A549 (cell line): ENCODE measurements at places on chromosomes 5 and 9. TPM values are rescaled to one million over a fixed set of nuclear protein-coding genes. Genes with fewer than 3 reads are reported as not detected.

The TEX48 gene
- polyA plus RNA-seq: not detected in 3 replicates

GRCh38 chr5:16944816-16945562, 8.9 kb upstream of the MYO10 start:
- no peak for DNase-seq

The RNF183 gene
- not detected in 3 replicates for polyA plus RNA-seq

DNA sequence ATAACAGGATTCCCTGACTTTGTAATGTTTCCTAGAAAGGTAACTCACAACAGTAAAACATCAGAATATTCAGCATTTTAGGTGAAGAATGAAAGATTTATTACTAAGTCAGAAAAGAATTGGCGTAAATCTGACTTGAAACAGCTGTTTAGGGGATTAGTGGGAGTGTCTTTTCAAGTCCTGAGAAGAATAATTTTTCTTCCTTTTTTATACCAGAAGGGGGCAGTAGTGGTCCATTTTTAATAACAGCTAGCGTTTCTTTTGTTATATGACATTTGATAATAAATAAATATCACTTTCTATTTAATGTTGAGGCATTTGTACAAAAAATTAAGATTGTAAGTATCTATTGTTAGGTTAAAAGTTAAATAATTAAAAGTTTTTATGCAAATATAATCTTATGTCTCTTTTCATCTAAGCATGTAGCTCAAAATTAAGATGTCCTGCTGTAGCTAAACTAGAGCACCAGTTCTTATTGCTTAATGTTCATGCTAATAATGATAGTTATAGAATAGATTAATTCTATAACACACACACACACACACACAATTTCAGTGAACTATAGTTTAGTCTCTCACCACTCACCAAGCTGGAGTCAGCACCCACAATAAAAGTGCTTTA, 258.7 kb upstream of the ARRDC3 start:
- peak; percentile 4 for DNase-seq

- DNase-seq: no peak
Measured at GRCh38 chr5:134555223-134555889, 29.9 kb downstream of the JADE2 start.

The TMEM8B gene
- 1.7 to 2.4 TPM (median 2.2 TPM) in 3 replicates for polyA plus RNA-seq

GRCh38 chr9:11874414-11874813, 818.8 kb upstream of the TYRP1 start:
- no peak for DNase-seq

- DNase-seq: no peak
Measured at GRCh38 chr9:123368536-123369153, 12.6 kb downstream of the CRB2 start.

The GDA gene
- polyA plus RNA-seq: 0.23 to 0.33 TPM (median 0.30 TPM) in 3 replicates

- peak; percentile 16 for DNase-seq
Measured at GRCh38 chr5:113202746-113203716, 226.4 kb downstream of the DCP2 start.

The OLFM1 gene
- 8.0 to 11.4 TPM (median 10.5 TPM) in 3 replicates for polyA plus RNA-seq

The UQCRQ gene
- polyA plus RNA-seq: 424 to 448 TPM (median 441 TPM) in 3 replicates

The CDKN2B gene
- not detected in 3 replicates for polyA plus RNA-seq

- no peak for DNase-seq
Measured at GRCh38 chr9:85528607-85529006, 213.1 kb downstream of the AGTPBP1 start.

GRCh38 chr9:6128030-6128429, 87.6 kb upstream of the IL33 start:
- no peak for DNase-seq

DNA sequence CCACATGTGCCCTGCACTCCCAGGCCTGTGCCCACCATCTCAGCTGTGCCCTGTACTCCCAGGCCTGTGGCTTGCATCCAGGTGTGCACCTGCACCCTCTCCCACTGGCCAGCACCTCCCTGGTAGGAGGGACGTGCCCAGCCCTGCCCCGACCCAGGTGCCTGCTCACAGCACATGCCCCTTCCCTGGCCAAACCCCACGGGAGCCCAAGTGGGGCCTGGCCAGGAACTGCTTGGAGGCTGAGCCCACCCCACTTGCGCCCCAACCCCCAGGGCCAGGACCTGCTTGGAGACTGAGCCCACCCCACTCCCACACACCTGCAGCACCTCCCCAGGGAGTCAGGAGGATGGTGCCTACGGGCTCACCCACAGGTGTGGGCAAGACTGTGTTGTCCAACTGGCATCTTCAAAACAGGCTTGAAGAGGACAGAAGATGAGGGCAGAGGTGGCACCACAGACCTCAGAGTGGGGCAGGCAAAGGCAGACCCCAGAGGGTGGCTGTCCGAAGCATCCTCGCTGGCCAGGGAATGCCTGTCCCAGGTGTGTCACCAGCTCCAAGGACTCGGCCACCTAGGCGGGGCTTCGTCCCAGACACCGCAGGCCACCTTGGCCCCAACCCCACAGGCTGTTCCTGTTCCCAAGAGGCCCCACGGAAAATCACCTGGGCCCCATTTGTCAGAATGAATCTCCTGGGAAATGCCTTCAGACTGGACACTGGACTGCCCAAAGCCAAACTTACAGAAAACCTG, 10.8 kb downstream of the ZDHHC11B start:
- DNase-seq: no peak

DNA sequence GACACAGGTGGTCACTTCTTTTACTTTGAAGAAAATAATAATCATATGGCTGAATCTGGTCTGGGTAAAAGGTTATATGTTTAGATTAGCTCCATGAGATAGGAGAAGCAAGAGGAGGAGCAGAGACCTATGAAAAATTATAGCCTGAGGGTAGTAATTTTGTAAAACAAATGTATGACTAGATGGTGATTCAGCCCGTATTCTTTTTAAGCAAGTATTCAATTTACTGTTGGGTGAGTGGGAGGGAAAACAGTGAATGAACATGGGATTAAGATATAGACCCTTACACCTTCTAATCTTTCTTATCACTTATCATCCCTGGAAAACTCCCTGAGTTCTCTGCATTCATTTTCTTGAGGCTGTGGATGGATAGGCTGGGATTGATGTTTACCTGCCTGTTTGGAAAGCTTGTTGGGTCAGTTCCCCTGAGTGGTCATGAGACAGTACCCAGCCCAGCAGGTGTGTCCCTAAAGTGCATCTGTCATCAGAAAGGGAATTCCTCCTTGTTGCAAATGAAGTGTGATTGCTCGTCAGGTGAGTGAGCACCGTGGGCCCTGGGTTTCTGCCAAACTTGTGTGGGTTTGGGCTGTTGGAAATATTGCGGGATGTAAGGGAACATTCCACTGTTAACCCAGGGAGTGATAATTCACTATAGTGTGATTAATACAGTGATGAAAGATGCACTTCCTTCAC, 101.2 kb upstream of the GDNF start:
- DNase-seq: no peak

The TGFBI gene
- polyA plus RNA-seq: 1,411 to 1,859 TPM (median 1,765 TPM) in 3 replicates

The POLR3G gene
- 11.6 to 17.5 TPM (median 11.7 TPM) in 3 replicates for polyA plus RNA-seq

The FAM81B gene
- polyA plus RNA-seq: not detected in 3 replicates

GRCh38 chr9:546235-546634, 295.3 kb upstream of the DMRT1 start:
- DNase-seq: no peak

- no peak for DNase-seq
Measured at GRCh38 chr9:109336409-109336808, 15.6 kb upstream of the EPB41L4B start.

DNA sequence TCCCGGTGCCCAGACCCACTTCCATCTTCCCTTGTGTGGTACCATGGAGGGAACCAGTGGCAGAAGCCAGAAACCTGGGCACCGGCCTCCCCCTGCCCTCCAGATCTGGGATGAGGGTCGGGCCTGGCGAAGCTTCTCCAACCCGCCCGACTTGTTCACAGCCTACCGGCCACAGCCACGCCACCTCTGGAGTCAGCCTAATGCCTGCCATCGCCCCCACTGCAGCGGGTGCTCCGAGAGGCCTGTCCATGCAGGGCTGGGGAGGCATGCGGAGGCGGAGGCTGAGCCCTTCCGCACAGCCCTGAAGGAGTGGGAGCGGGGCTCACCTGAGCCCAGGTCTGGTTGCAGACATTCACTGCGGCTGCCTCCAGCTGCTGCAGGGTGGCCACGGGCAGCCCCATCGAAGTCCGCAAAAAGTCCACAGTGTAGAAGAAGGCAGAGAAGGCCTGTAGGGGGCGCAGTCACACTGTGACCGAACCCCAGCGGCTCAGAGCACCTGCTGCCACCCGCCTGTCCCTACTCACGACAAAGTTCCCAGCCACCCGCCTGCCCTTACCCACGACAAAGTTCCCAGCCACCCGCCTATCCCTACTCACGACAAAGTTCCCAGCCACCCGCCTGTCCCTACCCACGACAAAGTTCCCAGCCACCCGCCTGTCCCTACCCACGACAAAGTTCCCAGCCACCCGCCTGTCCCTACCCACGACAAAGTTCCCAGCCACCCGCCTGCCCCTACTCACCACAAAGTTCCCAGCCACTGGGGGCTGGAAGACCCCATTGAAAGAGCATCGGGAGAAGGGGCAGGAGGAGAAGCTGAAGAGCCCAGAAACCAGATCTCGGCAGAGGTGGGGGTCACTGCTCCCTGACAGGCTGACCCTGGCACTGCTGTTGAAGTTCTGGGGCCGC, 3.8 kb upstream of the NPDC1 start:
- DNase-seq: peak; percentile 73

DNA sequence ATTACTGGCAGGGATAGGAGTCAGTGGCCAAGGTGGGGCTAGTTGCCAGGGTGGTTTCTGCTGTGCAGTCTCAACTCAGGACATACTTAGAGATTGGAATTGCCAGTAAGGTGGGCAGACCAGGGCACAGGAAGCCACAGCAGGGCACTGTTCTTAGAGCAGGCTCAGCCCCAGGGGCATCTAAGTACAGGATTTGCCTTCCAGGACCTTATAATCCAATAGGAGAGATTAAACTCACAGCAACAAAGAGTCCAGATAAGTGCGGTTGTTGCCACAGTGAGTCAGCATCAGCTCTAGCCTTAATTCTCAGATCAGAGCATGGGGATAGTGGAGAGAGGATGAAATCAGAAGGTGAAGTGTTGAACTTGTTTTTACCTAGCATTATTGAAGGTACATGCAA, 265.8 kb upstream of the TRPC7 start:
- no peak for DNase-seq

GRCh38 chr9:127397646-127398274, 791 bp downstream of the SLC2A8 start:
- DNase-seq: peak; percentile 63

GRCh38 chr5:27928060-27928459, 889.7 kb upstream of the CDH9 start:
- DNase-seq: no peak

The IRF1 gene
- 13.3 to 15.5 TPM (median 15.1 TPM) in 3 replicates for polyA plus RNA-seq

DNA sequence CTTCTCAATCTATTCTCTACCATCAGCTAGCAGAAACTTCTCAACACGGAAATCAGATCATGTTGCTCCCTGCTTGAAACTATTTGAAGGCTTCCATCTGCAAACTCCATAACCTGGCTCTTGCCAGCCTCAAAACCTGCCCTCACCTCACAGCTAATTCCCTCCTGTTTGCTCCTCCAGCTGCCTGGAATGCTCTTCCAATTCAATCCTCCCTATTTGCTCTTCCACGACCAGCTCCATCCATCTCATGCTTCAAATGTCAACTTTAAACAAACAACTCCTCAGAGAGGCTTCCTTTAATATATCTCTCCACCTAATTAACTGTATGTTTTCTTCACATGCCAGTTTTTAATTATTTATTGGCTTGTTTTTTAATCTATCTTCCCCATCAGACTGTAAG, 1.5 kb downstream of the PLAA start:
- no peak for DNase-seq

DNA sequence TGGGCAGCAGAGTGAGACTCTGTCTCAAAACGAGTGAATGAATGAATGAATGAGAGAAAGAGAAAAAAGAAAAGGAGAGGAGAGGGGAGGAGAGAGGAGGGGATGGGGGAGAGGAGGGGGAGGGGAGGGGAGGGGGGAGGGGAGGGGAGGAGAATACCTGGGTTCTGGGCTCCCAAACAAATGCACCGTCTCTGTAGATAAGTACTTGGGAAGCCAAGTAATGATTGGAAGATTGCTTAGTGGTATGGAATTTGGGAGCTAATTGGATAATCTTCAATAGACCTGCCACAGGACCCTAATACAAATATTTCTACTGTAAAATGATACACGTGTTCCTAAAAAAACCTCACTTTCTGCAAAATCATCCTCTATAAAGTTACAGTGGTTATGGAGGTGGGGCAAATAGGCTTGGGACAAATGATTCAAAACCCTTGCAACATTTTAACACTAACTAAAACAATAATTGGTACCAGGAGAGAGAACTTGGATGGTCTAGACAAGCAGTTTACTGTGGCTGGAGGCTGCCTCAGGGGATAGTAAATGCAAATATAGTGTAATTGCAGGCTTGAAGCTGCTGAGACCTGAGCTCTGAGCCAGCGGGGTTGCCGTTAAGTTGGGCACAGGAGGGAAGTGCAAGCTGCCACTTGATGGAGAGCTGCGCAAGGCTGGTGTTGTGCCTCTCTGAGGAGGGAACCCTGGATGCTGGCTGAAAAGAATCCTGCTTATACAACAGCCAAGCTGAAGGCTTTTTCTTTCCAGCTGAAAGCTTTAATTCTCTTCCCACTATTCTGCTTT, 3.5 kb downstream of the HEMGN start:
- no peak for DNase-seq

The SFXN1 gene
- polyA plus RNA-seq: 76.9 to 79.6 TPM (median 79.5 TPM) in 3 replicates

The ITGA1 gene
- polyA plus RNA-seq: 0.89 to 2.0 TPM (median 1.5 TPM) in 3 replicates

The CA9 gene
- 2.5 to 5.6 TPM (median 4.5 TPM) in 3 replicates for polyA plus RNA-seq

The ESM1 gene
- not detected in 3 replicates for polyA plus RNA-seq

The SLC6A7 gene
- polyA plus RNA-seq: not detected in 3 replicates

GRCh38 chr9:89372230-89372816, 54.0 kb downstream of the SECISBP2 start:
- no peak for DNase-seq

The TYRP1 gene
- polyA plus RNA-seq: 0.12 TPM in 2 of 3 replicates, not detected in the other

DNA sequence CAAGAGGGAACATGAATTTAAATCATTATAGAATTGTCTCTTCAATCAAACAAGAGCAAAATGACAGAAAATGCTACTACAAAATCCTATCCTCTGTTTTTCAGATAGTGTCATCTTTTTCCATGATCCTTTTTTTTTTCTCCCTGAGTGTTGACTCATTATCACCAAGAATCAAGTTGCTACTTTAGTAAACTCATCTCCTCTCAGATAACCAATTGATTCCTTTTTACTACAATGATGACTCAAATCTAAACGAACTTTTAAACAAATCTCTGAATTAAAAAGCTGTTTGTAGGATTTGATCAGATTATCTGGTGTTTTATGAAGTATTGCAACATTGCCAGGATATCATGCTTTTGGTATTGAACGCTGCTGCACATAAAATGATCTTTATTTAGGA, 23.9 kb upstream of the IL7R start:
- no peak for DNase-seq

The CDH6 gene
- 0.24 to 0.33 TPM (median 0.25 TPM) in 3 replicates for polyA plus RNA-seq

The ORM2 gene
- polyA plus RNA-seq: not detected in 3 replicates

The CCDC152 gene
- not detected in 3 replicates for polyA plus RNA-seq

DNA sequence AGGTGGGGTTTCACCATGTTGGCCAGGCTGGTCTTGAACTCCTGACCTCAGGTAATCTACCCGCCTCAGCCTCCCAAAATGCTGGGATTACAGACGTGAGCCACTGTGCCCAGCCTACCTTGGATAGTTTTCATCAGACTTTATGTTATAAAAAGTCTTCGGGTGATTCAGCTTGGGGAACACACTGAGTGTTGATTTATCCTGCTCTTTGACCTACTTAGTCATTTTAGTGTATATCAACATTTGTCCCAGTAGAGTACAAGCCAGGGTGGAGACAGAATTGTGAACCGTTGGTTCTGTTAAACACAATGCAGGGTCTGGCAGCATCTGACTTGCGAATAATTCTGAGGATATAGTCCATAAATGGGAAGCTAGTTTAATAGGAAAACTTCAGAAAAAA, 39.7 kb downstream of the NFX1 start:
- peak; percentile 74 for DNase-seq
